Stimulated activated CD4-positive, alpha-beta T cell treated with anti-CD3 and anti-CD28 coated beads, Interleukin-1b, Interleukin-23, amount 100 ng/mL, for 1 hour (primary cell): ENCODE measurements at places on chromosomes 1 and 21.

DNA sequence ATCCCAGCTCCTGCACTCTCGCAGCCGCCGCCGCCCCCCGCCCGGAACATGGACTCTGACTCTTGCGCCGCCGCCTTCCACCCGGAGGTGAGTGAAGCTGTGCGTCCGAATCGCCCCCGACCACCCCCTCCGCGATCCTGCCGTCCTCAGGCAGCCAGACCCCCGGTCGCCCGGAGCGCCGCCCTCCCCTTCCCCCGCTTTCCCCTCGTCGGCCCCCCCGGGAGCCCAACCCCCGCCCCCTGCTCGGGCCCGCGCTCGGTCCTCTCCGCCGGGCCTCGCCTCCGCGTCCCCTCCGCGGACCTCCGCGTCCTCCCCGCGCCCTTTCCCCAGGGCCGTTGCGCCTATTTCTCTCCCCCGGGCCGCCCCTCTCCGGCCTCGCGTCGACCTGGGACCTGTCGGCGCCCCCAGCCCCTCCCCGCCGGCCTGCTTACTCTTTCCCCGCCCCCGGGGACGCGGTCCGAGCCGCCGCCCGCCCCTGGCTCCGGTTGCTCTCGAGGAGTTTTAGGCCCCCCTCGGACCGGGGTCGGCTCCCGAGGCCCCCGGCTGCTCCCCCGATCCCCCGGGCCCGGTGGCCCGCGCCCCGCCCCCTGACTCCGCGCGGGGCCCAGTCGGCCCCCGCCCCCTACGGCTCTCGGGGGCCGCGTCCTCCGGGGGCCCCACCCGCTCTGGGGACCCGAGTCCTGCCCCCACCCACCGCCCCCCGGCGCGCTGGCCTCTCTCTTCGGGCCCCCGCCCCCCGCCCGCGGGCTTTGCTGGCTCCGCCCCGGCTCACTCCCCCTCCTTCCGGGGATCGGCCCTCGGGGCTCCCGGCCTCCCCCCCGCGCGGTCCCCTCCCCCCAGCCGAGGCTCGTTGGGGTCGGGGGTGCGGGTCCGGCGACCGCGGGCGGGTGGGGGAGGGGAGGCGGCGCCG, 743 bp downstream of the PHF13 start:
- DNase-seq: peak; percentile 56

- DNase-seq: no peak
Observed at GRCh38 chr21:36477559-36477958, 2.4 kb downstream of the CLDN14 start.

- no peak for DNase-seq
Observed at GRCh38 chr1:1921459-1921862, 2.4 kb upstream of the TMEM52 start.

DNA sequence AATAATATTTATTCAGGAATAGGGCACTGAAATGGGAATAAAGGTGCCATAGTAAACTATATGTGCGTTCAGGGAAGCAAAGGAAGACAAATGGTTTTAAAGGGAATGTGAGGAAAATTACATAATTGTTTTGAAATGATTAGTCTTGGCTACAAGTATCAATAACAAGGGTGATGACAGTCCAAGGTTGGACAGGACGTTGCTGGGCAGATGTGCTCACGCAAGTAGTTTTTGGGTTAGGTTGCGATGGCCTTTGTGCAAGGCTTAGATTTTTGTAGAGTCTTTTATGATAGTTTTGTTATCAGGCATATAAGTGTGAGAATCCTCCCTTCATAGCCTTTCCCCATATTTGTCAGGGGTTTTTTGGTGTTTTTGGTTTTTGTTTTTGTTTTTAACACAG, 57.0 kb downstream of the SPATA6 start:
- no peak for DNase-seq

- DNase-seq: no peak
Observed at GRCh38 chr1:10730985-10731384, 65.5 kb downstream of the CASZ1 start.

DNA sequence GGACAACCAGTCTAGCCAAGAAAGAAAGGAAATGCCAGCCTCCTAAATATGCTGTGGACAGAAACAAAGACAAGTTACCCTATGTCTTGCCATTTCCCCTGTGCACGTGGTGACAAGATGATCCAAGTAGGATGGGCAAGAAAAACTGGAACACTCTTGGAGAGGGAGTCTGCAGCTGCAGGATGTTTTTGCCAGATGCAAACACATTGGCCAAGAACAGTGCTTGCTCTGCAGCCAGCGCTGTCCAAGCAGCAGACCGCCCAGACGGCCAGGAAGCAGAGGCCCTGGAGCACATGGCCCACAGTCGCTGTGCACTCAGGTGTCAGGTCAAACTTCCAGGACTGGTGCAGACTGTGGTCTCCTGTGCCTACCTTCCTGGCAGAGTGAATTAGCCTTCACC, 189.3 kb downstream of the SLC35F3 start:
- DNase-seq: no peak

- DNase-seq: no peak
Observed at GRCh38 chr1:11525151-11525505, 46.2 kb downstream of the DISP3 start.

DNA sequence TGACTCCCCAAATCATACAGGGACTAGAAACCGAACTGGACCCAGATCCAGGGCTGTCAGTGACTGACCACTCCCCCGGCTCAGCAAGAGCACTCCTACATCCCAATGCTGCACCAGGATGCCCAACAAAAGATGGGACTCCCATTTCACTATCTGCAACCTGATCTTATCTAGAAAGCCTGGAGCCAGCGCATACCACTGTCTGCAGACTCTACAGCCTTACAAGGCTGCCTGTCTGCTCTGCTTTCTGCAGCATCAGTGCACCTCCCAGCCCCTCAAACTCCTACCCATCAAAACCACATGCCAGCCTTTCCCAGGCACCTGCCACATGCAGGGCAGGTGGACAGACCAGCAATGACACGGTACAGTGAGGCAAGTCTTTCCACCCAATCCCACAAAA, 52.2 kb downstream of the SSBP3 start:
- DNase-seq: no peak

- DNase-seq: no peak
Observed at GRCh38 chr1:240608707-240609106, 3.2 kb downstream of the GREM2 start.

GRCh38 chr1:113392541-113393128, 2.3 kb downstream of the MAGI3 start:
- DNase-seq: no peak
